ENCODE measurements at places on chromosomes 7 and 10.

DNA sequence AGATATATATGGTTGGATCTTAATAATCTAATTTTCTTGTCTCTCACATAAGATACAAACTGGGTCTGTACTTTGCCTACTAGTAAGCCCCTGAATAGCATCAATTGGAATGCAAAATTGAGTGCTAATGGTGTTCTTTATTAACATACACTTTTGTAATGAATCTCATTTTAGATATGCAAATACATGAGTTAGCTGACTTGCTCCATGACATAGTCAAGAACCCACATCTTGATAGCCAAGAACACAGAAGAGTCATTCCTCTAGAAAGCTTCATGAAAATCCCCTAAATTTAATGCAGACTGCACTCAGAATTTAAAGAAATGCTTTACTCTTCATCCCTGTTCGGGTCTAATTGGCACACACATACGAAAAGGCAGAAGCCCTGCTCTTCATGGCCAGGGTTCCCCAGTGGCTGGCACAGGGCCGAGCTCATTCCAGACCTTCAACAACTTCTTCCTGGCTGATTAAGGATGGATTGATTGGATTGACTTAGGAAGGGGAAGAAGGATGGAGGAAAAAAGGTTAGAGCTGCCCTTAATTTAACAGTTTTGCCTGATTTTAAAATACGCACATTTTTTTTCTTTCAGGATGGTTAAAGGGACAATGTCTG lies 431.1 kb upstream of the KLF6 start:
- no peak for DNase-seq

GRCh38 chr10:77732213-77733003 lies 94.8 kb upstream of the KCNMA1 start:
- DNase-seq, result no peak

- no peak for DNase-seq
Observed at GRCh38 chr10:114310346-114310745, 71.3 kb downstream of the VWA2 start.

DNA sequence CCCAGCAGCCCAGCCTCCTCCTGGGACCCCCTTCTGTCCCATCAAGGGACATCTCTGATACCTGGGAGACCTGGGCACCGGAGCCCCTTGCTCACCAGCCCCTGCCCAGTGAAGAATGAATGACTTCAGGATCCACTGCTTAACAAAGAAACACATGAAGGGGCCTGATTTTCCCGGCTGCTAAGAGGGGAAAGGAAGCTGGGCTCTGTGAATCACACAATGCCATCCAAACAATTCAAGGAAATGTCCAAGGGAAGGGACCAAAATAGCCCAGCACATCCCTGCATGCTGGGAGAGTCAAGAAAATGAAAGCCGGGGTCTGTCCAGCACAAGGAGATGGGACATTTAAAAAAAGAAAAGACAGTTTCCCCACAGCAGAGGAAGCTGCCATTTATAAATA lies 128.7 kb upstream of the JCAD start:
- DNase-seq, result no peak

GRCh38 chr10:27671821-27672220 lies 73.8 kb downstream of the MKX start:
- DNase-seq, result no peak

GRCh38 chr10:129716211-129716681 lies 247.8 kb downstream of the EBF3 start:
- DNase-seq, result no peak

- no peak for DNase-seq
Observed at GRCh38 chr10:61995220-61995503, 93.7 kb downstream of the ARID5B start.

DNA sequence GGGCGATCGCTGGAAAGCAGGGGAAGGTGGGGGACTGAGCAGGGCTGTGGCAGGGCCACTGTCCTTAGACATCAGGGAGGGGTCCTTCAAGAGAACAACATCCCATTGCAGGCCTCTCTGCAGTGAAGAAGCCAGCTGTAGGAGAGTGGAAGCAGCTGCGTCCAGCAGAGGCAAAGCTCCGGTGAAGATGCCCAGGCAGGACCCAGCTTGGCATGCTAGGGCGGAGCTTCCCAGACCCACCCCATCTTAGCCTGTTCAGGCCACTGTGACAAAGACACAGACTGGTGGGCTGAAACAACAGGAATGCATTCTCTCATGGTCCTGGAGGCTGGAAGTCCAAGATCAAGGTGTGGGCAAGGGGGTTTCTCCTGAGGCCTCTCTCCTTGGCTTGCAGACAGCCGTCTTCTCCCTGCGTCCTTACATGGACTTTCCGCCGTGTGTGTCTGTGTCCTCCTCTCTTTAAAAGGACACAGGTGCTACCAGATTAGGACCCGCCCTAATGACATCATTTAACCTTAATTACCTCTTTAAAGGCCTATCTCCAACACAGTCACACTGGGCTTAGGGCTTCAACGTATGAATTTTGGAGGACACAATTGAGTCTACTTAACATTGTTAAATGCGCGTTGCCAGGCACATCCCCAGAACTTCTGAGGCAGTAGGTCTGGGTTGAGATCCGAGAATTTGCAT lies 178.1 kb upstream of the GRB10 start:
- DNase-seq, result no peak

GRCh38 chr10:1266033-1266802 lies 210.0 kb downstream of the WDR37 start:
- no peak for DNase-seq

- no peak for DNase-seq
Observed at GRCh38 chr10:102546606-102547320, 43.0 kb downstream of the SUFU start.

DNA sequence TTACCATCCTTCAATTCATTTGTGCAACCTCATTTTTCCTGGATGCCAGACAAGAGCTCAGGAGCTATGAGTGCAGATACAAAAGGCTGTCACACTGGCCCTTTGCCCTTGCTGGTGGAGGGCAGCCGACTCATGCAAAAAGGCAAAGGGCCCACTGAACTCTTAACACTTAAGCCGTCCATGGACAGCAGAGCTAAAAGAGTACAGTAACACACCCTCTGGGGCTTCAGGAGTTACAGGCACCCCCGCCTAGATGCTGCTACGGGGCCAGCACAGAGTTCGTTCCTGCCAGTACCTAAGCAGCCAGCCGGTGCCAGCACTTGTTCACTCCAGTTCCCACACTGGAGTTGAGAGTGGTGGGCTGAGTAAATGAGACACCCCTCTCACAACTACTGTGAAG lies 69.9 kb upstream of the MRLN start:
- DNase-seq, result no peak

GRCh38 chr7:70376561-70377031 lies 755.3 kb upstream of the GALNT17 start:
- DNase-seq, result no peak

DNA sequence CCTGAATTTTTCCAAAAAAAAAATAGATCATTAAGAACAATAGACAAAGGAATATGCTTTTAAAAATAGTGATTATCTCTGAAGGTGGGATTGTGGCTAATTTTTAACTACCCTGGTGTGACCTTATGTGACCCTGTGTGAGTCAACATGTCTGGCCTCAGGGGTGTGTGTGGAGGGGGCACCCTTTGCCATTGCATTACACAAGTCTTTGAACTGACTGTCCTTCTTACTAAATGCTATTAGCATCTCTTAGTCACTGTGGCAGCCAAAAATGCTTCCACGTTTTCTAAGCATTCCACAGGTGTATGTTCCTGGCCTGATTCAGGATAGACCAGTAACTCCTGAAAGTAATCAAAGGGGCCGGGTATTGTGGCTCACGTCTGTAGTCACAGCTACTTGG lies 175.4 kb downstream of the MGMT start:
- DNase-seq, result no peak
